Left hindlimb (tissue), 1 donor: ENCODE measurements at places on chromosomes 16 and 17.

- no peak for DNase-seq
Measured at GRCh38 chr17:52762147-52762793, 603.8 kb upstream of the CA10 start.

DNA sequence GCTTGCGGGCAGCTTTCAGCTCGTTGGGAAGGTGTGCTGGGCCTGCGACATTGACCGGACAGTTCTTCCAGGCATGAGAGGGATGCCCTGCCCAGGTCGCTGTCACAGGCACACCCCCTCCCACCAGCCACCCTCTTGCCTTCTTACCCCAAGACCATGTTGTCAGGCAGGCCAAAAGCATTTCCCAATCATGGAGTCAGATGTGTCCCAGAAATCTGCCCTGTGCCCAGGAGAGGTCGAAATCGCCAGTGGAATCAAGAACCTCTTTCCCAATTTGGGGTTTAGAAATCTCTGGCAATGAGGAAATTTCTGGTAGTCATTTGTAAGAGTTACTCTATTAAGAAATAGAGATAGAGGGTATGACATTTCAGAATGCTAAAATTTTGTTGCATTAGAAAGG lies 177.1 kb downstream of the RAB11FIP4 start:
- no peak for DNase-seq

DNA sequence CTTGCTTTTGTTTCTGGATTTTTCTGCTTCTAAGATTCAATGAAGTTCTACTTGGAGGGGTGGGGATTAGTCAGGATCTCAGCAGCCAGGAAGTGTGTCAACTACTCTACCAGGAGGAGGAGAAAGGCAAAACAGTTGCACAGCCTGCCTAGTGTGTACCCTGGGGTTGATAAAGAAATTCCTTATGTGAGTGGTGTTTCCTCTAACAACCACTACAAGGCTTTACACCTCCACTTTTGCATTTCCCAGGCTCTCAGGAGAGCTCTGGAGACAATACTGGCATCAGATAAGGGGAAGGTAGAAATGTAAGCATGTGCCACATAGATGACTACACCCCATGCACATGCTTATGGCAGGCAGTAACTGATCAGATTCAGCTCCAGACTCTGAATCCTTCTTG lies 174.6 kb downstream of the TOX3 start:
- no peak for DNase-seq

DNA sequence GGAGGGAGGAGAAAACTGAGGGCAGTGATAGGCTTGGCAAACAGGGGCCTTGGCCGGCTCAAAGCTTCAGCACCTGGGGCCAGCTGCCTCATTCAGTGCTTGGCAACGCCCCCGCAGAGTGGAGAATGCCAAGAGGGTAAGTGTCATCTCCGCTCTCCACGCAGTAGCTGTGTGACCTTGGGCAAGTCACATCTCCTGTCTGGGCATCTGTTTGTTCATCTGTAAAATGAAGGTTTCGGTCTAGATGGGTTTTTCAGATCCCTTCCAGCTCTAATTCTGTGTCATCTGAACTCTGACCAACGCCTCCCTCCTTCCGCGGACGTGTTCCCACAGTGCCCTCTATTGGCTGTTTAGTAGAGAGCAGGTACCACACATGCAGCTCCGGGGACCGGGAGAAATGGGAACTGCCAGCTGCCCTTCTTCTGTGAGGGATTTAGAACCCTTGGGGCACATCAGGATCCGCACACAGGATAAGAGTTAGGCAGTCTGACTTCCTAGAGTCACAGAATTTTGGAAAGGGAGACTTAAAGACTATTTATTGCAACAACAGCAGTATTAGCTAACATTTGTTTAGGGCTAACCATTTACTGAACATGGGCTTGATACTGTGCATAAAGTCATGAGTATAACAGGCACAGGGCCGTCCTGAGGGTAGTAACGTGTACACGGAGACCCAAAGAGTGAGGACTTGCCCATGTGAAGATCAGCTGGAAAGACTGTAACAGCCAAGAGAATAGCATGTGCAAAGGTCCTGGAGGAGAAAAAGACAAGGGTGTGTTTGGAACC lies 26.8 kb downstream of the GP2 start:
- DNase-seq: peak; percentile 37

DNA sequence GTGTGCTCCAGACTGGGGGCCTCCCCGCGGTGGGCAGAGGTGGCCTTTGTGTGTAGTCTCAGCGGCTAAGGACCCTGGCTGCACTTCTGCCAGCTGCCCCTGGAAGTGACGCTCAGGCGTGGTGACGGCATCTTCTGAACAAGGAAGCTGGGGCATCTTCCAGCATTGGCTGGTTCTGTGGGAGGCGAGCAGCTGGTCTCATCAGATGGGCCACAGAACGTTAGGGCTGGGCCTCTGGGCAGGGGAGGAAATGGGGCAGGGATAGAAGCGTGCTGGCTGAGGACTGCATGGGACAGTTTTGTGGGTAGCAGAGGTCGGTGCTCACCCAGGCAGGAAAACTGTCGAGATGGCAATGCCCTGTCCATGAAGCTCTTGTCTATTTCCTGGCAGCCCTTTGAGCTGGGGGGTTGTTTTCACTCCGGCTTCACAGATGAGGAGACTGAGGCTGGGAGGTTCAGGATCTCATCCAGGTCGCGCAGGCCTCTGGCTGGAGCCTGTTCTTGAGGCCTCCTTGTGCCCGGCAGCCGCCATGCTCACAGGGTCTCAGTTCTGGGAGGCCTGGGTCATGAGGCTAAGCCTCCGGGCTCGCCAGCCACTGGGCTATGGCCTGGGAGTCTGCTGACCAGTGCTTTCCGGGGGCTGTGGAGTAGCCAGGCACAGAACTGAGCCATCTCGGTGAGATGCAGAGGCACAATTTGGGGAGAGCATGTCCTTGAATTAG lies 16.3 kb downstream of the IRF8 start:
- DNase-seq: no peak

- DNase-seq: peak; percentile 21
Measured at GRCh38 chr17:82677353-82677925, 21.1 kb downstream of the RAB40B start.

DNA sequence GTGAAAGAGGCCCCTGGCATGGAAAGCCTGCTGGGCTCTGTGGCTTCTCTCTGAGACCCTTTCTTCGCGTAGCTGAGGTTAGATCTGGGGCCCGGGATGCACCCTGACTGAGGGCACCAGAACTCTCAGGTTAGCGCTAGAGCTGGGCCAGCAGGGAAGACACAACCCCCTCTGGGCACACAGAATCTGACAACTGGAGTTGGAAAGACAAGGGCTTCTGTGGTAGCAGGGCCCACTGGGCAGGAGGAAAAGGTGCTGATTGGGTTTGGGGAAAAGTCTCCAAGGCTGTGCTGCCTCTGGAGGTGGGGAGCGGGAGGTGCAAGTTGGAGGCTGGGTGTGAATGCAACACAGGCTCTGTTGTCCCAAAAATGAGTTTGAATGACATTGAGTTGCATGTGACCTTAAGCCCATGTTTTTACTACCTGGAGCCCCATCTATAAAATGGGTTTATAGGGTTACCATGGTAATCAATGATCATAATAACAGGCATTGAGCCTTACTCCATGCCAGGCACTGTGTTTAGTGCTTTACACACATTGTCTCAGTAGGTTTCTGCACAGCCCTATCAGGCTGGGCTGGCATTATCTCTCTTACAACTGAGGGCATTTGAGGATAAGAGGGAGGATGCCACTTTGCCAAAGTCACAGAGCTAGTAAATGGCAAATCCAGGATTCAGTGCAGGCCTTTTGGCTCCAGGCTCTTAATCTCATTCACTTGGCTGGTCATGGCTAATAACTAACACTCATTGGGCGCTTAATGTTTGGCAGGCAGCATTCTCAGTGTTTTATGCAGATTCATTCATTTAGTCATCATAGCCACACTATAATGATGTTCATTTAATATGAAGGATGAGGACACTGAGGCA lies 9.5 kb upstream of the IGFBP4 start:
- no peak for DNase-seq

GRCh38 chr17:3879591-3880417 lies 13.0 kb downstream of the CAMKK1 start:
- DNase-seq: no peak
